ENCODE measurements at places on chromosomes 6 and 20.

DNA sequence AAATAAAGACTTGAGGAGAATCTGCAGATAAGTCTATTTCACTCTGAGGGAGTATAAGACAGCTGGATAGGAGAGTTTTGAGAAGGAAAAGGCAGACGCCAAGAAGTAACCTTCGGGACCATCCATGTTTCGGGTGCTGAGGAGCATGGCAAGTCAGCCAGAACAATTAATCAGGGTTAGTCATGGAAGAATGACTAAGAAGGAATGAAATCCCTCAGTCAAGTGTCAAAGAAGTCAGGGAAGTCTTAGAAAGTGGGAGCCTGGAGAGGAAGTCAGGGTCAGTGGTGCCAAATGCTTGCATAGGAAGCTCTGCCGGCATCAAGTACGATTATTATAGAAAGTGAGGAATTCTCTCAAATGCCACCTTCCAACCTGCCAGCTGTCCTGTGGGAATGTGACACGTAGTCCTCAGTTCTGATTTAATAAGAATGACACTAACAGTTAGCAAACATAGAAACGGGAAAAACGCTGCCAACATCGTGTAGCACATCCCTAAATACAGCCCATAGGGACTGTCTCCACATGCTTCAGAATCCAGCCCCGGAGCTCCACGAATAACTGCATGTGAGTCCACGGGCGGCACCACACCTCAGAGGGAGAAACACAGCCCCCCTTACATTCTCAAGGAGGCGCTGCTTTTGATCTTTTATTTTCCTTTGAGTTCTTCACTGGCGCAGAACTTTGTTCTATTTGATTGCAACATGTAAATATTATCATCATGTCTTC, 602.7 kb downstream of the PRKN start:
- DNase-seq, result no peak

DNA sequence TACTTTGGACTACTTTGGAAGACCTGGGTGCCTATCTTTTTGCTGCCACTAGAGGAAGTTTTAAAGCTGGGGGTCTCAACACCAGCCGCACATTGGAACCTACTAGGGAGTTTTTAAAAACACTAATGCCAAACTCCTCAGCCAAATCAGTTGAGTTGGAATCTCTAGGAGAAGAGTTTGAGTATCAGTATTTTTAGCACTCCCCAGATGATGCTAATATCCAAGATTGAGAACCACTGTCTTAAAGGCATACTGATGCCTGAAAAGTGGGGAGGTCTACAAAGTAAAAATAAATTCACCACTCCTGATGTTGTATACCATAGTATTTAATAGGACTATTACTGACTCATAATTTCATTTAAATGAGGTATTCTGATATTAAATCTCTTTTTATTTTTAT, 62.9 kb upstream of the COL21A1 start:
- no peak for DNase-seq

DNA sequence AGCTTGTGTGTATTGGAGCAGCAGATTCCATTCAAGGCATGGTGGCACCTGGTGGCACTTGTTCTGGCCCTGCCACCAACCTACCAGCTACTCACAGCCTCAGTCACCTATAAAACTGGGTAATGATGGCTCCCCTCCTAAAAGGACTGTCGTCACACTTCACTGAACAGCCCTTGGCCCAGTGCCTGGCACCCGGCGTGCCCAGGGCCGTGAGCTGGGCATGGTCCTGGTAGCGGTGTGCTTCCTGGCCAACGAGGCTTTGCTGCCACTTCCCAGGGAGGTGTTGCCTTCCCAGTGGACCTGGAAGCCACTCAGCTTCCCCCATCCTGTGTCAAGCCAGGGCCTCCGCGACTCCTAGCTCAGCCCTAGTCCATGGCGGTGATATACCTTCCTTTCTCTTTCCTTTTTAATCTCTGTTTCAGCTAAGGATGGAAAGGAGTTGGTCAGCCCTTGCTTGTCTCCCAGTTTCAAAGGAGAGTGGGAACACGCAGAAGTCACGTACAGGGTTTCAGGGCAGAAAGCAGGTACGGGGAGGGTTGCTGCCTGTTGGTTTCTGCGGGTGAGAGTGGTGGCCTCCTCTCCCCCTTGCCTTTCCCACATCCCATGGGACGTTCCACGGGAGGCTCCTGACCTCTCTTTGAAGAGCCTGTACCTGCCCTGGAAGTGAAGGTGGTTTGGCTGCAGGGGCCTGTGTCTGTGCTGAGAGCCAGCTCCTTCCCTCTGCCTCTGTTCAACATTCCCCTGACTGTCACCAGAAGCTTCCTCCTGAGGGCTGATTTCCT, 25.5 kb downstream of the ENTPD6 start:
- DNase-seq, result no peak

GRCh38 chr6:12163149-12163548, 127.0 kb upstream of the EDN1 start:
- DNase-seq, result peak; percentile 13

GRCh38 chr6:104532462-104532861, 327.3 kb downstream of the HACE1 start:
- DNase-seq, result no peak

- DNase-seq, result no peak
Observed at GRCh38 chr6:153539602-153540001, 408.5 kb upstream of the RGS17 start.

DNA sequence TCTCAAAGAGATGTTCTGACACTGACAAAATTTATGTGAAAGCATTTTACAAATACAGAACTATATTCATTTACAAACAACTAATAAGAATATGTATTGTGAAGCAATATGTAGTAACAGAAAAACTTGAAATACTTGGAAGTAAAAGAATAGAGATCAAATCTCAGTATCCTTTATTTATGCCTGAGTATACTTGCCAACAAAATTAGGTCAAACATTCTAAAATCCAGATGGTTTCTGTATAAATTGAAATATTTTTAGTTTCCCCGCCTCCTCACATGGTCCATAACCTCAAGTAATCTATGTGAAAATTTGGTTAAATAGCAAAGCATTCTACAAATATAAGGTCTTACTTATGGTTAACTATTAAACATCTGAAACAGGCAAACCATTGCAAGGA, 545.4 kb downstream of the EYS start:
- DNase-seq, result no peak

GRCh38 chr6:131868836-131869235, 61.0 kb downstream of the ENPP1 start:
- no peak for DNase-seq

DNA sequence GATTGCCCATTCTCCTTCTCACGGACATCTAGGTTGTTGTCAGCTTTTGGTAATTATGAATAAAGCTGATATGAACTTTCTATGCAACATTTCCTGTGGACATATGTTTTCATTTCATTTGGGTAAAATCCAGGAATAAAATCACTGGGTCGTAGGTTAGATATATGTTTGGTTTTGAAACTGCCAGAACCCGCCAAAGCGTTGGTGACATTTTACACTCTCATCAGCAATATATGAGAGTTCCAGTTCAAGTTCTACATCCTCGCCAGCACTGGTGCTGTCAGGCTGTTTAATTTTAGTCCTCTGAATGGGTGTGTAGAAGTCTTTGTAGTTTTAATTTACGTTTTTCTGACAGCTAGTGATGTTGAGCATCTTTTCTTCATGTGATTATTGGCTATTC, 27.5 kb upstream of the LRFN2 start:
- no peak for DNase-seq

DNA sequence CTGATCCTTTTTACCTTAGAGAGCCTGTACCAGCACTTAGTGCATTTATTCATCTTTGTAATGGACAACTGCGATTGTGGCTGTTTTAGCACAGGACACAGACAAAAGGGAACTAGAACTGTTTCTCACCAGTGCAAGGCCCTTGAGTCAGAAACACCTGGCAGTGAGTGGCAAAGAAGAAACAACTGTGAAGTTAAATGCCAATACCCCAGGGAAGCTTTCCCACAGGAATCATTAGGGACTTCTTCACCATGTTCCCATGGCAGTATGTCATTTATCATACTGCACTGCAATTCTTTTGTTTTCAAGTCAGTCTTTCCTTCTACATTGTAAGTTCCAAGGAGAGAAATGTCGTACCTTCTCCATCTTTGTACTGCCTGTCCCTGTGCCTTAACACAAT, 28.6 kb upstream of the CDYL start:
- no peak for DNase-seq

DNA sequence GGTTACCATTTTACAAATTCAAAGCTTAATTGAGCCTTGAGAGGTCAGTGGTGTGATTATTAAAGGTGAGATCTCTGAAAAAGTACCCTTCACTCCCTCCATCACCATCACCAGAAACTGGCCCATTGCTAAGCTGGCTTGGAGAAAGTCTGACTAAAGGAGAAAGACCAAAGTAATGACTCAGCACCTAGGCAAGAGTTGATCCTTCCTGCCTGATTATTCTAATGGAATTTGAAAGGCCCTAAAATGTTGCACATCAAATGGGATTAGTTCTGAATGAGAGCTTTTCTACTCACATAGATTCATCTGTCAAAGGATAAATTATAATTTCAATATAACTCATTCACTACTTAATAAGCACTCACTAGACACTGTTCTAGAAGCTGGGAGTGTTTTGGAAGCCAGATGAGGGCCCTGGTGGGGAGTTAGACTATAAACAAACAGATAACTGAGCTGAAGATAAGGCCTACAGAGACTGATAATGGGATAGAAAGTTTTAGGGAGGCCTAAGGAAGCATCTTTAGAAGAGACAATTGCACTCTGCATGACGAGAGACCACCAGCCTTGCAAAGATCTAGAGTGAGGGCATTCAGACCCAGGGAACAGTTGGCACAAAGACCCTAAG, 366.7 kb downstream of the SYNE1 start:
- DNase-seq, result no peak

DNA sequence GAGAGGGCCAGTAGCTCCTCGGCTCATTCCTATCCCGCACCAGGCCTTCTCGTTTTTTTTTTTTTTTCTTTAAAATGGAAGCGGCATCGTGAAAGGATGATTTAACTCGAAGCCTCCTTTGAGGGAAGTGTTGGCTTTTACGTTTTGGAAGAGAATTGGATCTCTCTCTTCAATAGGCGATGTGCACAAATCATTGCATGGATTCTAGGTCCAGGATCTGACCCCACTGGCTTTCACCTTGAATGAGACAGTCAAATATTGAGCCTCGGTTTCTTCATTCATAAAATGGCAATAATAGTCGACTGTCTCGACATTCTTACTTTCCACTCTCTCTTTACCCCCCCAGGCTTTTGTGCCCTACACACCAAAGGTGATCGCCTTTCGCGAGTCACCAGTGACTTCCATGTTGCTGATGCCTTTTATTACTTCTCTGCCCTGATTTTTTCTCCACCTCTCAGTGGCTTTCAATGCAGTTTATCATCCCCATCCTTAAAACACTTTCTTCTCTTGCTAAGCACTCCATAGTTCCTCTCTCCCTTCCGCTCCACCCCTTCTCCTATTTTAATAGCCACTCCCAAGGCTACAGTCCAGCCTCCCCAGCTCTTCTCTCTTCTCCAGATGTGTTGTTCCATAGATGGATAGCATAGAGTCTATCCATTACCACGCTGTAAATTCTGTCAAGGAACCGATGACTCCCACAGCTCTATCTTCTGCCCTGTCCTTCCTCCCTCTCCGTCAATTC, 473 bp upstream of the DTNBP1 start:
- no peak for DNase-seq

GRCh38 chr6:1179571-1180459, 132.1 kb upstream of the FOXQ1 start:
- no peak for DNase-seq

- no peak for DNase-seq
Observed at GRCh38 chr6:15523679-15524630, 138.9 kb downstream of the DTNBP1 start.
